ENCODE measurements at places on chromosomes 1 and 21.

- DNase-seq, result no peak
- no peaks in the 10 kb centered on the region for H3K36me3 ChIP-seq
- H3K27ac ChIP-seq, result no peak overlapping the region
- H3K4me3 ChIP-seq, result no peak overlapping the region
- H3K4me1 ChIP-seq, result no peaks in the 10 kb centered on the region
Observed at GRCh38 chr1:210624722-210625121, 296.0 kb downstream of the HHAT start.

DNA sequence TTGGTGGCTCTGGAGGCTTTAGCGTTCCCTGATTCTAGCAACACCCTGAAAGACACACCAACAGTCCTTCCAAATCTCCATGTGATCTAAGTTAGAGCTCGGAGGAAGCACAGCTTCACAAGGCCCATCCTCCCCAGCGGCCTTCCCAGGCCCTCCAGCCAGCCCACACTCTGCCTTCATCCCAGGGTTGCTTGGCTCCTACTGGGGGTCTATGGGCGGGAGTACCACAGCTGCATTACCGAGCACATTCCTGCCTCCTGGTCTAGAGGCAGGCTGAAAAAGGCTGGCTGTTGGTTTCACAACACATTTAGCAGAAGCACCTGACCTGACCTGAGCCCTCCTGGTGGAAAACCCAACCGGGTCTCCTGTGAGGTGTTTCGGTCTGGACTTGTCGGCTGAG, 54.7 kb upstream of the TRIM67 start:
- H3K4me1 ChIP-seq, result peaks cover 2% of the 10 kb centered on the region
- no peaks in the 10 kb centered on the region for H3K36me3 ChIP-seq
- H3K4me3 ChIP-seq, result no peak overlapping the region
- H3K27me3 ChIP-seq, result no peaks in the 10 kb centered on the region

DNA sequence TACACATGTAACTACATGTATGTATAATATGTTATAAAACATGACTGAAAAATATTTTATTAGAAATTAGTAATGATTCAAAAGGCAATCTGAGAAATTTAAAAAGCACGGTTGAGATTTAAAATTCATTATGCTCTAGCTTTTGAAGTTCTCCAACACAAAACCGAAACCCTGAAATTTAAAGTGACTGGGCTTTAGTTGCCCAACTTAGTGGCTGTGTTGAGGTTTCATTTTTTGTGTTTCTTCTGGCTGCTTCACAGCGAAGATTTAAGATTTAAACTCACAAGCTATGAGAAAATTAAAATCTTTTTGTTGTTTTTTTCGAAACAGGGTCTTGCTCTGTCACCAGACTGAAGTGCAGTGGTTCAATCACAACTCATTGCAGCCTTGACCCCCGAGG, 1058.7 kb downstream of the NCAM2 start:
- no peaks in the 10 kb centered on the region for H3K36me3 ChIP-seq
- DNase-seq, result no peak
- no peaks in the 10 kb centered on the region for H3K4me1 ChIP-seq
- H3K4me3 ChIP-seq, result no peak overlapping the region

- no peak for DNase-seq
- no peak overlapping the region for H3K27ac ChIP-seq
- no peaks in the 10 kb centered on the region for H3K36me3 ChIP-seq
- peaks cover 11% of the 10 kb centered on the region for H3K4me1 ChIP-seq
Observed at GRCh38 chr1:46180082-46180616, 3.9 kb upstream of the P3R3URF start.

DNA sequence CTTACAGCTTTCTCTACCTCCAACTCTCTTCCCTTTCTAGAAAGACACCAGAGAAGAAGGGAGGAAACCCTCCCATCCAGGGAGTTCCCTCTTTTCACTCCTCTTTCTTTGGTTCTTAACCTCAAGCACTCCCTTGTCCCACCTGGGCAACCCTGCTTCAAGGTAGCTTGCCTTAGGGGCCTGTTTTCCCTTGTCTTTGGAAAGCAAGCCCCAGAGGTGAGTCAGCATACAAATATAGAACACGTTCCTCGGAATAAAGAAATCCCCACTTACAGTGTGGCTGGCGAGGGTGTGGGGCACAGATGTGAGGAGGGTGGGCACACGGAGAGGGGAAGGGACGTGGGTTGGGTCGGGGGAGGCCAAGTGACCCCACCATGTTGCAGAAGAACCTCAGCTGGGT, 26.1 kb upstream of the KCNE2 start:
- H3K4me3 ChIP-seq, result no peak overlapping the region
- H3K36me3 ChIP-seq, result no peaks in the 10 kb centered on the region
- H3K27me3 ChIP-seq, result peaks cover 2% of the 10 kb centered on the region
- no peak for DNase-seq
- H3K27ac ChIP-seq, result no peak overlapping the region
- H3K4me1 ChIP-seq, result no peaks in the 10 kb centered on the region

DNA sequence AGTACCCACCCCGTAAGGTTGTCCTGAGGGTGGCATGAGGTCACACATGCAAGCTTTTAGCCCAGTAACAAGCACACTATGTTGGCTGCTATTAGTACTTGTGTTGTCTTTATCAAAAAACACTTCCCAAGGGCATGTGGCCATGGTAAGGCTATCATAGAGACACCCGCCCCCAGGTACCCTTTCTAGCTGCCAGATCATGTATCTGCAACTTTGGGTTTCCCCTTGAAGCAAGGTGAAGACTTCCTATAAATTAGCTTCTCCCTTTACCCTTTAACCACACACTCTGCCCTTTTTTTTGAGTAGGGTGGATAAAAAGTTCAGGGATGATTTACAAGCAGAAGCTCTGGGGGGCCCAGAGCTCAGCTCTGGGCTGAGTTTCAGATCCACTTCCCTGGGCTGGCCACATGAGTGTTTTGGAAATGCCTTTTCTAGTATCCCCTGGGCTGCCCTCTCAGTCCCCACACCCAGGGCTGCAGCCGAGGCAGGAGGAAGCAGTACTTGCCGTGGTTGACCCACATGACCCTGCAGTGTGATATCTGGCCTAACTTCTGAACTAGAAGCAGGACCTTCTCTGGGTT, 2.0 kb downstream of the ZDHHC18 start:
- H3K4me3 ChIP-seq, result peak overlapping the region; percentile 4
- H3K27ac ChIP-seq, result no peak overlapping the region
- H3K27me3 ChIP-seq, result no peaks in the 10 kb centered on the region
- no peak for DNase-seq
- H3K4me1 ChIP-seq, result peaks cover 11% of the 10 kb centered on the region
- H3K36me3 ChIP-seq, result peaks cover 13% of the 10 kb centered on the region

DNA sequence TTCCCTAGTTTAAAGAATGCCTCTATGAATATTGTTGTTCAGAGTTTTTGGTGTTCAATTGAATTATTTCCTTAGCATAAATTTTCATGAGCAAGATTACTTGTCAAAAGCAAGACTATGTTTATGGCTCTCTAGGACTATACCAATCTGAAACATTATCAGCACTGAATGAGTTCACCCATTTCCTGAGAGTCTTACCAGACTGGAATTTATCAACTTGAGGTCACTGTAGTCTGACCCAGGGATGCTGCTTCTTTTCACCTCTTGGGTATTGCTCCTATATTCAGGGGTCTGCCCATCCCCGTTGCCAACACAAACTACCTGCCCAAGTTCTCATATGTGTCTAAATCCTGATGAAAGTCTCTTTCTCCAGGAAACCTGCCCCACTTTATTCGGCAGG, 42.6 kb downstream of the OPTC start:
- no peak overlapping the region for H3K4me3 ChIP-seq
- no peaks in the 10 kb centered on the region for H3K36me3 ChIP-seq
- no peaks in the 10 kb centered on the region for H3K27me3 ChIP-seq
- peaks cover 29% of the 10 kb centered on the region for H3K4me1 ChIP-seq
- DNase-seq, result no peak

- H3K4me1 ChIP-seq, result no peaks in the 10 kb centered on the region
- no peaks in the 10 kb centered on the region for H3K36me3 ChIP-seq
- no peak for DNase-seq
- no peak overlapping the region for H3K27ac ChIP-seq
- H3K27me3 ChIP-seq, result no peaks in the 10 kb centered on the region
- H3K4me3 ChIP-seq, result no peak overlapping the region
Observed at GRCh38 chr1:199151634-199152425, 513.0 kb downstream of the PTPRC start.

GRCh38 chr1:145977486-145978470, 13.3 kb downstream of the POLR3GL start:
- peak overlapping the region; percentile 85 for H3K27ac ChIP-seq
- H3K4me3 ChIP-seq, result no peak overlapping the region
- DNase-seq, result peak; percentile 80
- H3K36me3 ChIP-seq, result no peaks in the 10 kb centered on the region
- H3K4me1 ChIP-seq, result peaks cover 21% of the 10 kb centered on the region

DNA sequence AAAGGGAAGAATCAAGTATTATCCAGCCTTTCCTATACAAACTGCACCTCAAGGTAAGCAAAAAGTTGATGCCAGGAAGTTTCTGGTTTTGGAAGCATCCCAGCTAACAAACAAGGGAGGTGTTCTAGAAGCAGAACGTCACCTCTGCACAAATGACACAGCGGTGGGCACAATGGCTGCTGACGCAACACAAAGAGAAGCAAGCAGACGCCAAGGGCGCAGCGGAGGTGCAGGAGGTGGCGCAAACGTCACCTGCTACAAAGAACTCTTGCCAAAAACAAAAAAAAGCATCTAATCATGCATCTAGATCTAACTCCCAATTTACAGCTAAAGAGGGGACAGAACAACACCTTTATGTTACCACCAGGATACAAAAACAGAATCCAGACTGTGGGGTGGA, 88.5 kb downstream of the NPHP4 start:
- no peak overlapping the region for H3K4me3 ChIP-seq
- H3K27me3 ChIP-seq, result no peaks in the 10 kb centered on the region
- no peaks in the 10 kb centered on the region for H3K4me1 ChIP-seq
- no peaks in the 10 kb centered on the region for H3K36me3 ChIP-seq

DNA sequence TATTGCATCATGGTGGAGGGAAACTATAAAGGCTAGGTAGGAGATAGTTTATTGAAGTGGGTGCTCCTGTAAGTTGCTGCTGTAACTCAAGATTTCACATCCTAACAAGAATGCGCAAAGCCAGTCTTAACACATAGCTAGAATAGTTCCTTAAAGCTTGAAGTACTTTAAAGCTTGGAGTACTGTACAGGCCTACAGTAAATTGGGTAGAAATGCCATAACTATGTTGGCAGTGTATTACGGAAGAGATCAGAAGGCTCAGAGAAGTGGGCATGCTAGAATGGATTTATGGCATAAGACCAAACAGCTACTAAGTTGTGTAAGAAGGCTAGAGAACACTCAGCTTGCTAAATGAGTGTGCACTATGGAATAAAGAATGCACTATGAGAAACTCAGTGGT, 44.5 kb downstream of the DMRTA2 start:
- H3K4me1 ChIP-seq, result no peaks in the 10 kb centered on the region
- H3K27me3 ChIP-seq, result no peaks in the 10 kb centered on the region
- no peaks in the 10 kb centered on the region for H3K36me3 ChIP-seq
- no peak for DNase-seq
- no peak overlapping the region for H3K27ac ChIP-seq

GRCh38 chr21:9837946-9838737, 683.2 kb upstream of the TPTE start:
- no peak overlapping the region for H3K27ac ChIP-seq
- no peaks in the 10 kb centered on the region for H3K27me3 ChIP-seq
- H3K4me3 ChIP-seq, result no peak overlapping the region
- no peak for DNase-seq

DNA sequence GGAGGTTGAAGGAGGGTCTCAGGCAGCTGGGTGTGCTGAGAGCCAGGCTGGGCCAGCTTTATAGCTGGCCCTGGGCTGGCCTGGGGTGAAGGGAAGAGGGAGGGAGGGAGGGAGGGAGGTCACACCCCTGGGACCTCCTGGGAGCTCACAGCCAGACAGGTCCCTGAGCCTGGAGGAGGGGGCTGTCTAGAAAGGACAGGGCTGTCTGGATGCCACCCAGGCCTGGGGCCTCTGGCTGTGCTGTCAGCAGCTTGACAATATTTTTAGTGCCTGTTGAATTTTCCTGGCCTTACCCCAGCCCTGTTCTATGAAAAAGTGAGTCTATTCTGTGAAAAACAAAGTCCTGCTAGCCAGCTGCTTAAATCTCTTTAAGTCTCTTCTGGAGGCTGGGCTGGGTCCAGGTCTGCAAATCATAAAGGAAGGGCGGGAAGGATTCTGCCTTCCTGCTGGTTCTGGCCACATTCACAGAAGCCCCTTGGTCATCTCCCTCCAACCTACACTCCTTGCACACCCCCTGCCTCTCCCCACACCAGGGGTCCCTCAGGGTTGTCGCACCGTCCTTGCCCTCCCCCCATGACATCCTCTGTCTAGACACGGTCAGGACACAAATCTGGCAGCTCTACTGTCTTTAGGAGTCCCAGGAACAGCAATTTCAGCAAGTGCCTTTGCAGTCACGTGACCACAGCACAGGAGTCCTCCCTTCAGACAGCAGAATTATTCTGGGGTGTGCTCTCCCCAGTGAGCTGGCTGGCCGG, at the start of gene LEFTY2:
Gene LEFTY2, minus strand, starts transcription at position 34 of the 755 bp plus-strand sequence. CDS start 80 bp downstream, outside the sequence.
- H3K27me3 ChIP-seq, result peaks cover 2% of the 10 kb centered on the region
- H3K4me3 ChIP-seq, result no peak within 1 kb of the TSS
- H3K27ac ChIP-seq, result no peak within 1 kb of the TSS
- H3K36me3 ChIP-seq, result no peaks in the 10 kb centered on the region
- no peak for DNase-seq

DNA sequence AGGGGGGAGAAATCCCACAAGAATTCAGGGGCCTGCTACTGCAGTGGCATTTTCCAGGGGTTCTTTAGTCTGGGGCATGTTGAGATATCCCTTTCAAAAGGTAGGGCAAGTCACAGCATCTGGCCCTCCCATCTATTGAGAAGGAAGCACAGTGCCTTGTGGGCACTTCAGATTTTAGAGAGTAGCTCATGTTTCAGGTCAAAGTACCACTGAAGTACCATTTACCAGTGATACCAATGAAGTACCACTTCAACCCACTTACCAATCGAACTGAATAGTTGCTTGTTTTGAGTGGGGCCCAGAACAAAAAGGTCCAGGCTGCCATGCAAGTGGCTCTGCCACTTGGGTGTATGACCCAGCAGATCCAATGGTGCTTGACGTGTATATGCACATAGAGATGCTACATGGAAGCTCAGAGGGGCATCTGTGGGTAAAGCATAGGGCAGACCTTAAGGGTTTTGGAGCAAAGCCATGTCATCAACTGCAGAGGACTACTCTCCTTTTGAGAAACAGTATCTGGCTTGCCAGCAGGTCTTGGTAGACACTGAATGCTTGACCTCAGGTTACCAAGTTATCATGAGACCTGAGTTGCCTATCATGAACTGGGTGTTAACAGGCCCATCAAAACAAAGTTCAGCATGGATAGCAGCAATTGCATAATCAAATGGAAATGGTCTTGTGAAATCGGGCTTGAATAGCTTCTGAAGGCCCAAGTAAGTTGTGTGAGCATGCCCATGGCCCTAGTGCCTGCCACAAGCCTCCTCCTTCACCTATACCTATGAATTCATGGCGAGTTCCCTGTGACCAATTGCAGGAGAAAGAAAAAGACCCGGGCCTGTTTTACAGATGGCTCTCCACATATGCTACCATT, 23.5 kb downstream of the PLA2G2D start:
- H3K4me3 ChIP-seq, result no peak overlapping the region
- H3K27me3 ChIP-seq, result peaks cover 2% of the 10 kb centered on the region
- no peak for DNase-seq
- no peak overlapping the region for H3K27ac ChIP-seq

- H3K4me1 ChIP-seq, result no peaks in the 10 kb centered on the region
- DNase-seq, result no peak
- no peaks in the 10 kb centered on the region for H3K27me3 ChIP-seq
- H3K36me3 ChIP-seq, result no peaks in the 10 kb centered on the region
- no peak overlapping the region for H3K27ac ChIP-seq
Observed at GRCh38 chr1:1090424-1091343, 16.6 kb upstream of the RNF223 start.

GRCh38 chr21:45601551-45601950, 42.0 kb upstream of the PCBP3 start:
- peaks cover 2% of the 10 kb centered on the region for H3K27me3 ChIP-seq
- no peak overlapping the region for H3K4me3 ChIP-seq
- no peaks in the 10 kb centered on the region for H3K36me3 ChIP-seq
- no peak for DNase-seq
